ENCODE measurements at places on chromosomes 3 and 15. TPM values are rescaled to one million over a fixed set of nuclear protein-coding genes. Genes with fewer than 3 reads are reported as not detected.

Gene MEX3B
- polyA plus RNA-seq: not detected

Gene NCKIPSD
- 21.9 TPM for polyA plus RNA-seq

Gene ARPP21
- not detected for polyA plus RNA-seq

Gene RTP1
- polyA plus RNA-seq: not detected

Gene FBLN2
- polyA plus RNA-seq: not detected

Gene CDCP1
- polyA plus RNA-seq: 0.21 TPM

Gene ONECUT1
- not detected for polyA plus RNA-seq

Gene RBM6
- 70.1 TPM for polyA plus RNA-seq

Gene UNC13C
- not detected for polyA plus RNA-seq

Gene CSPG5
- polyA plus RNA-seq: not detected

Gene MOBP
- polyA plus RNA-seq: not detected

Gene CNTN4
- not detected for polyA plus RNA-seq

Gene VWA5B2
- polyA plus RNA-seq: not detected

Gene MB21D2
- 3.2 TPM for polyA plus RNA-seq

Gene AADAC
- not detected for polyA plus RNA-seq

Gene LDHAL6B
- not detected for polyA plus RNA-seq

Gene CMTM7
- polyA plus RNA-seq: 87.7 TPM

Gene DET1
- polyA plus RNA-seq: 4.0 TPM

Gene COL6A5
- polyA plus RNA-seq: not detected

Gene SENP8
- polyA plus RNA-seq: 1.2 TPM

Gene C3orf80
- not detected for polyA plus RNA-seq

Gene LRRIQ4
- polyA plus RNA-seq: not detected

Gene SHC4
- not detected for polyA plus RNA-seq

Gene CHST13
- polyA plus RNA-seq: not detected

Gene TUBGCP5
- polyA plus RNA-seq: 8.1 TPM

Gene CHL1
- polyA plus RNA-seq: not detected

Gene RHOA
- polyA plus RNA-seq: 576 TPM

Gene CEP70
- 12.9 TPM for polyA plus RNA-seq

Gene STRC
- polyA plus RNA-seq: not detected

Gene RNF123
- polyA plus RNA-seq: 8.3 TPM

Gene DAPK2
- not detected for polyA plus RNA-seq

Gene SLC24A5
- polyA plus RNA-seq: not detected

Gene FRMD4B
- polyA plus RNA-seq: not detected

Gene SNTN
- polyA plus RNA-seq: not detected

Gene PAK6
- not detected for polyA plus RNA-seq

Gene KNL1
- 0.99 TPM for polyA plus RNA-seq

Gene GPR156
- not detected for polyA plus RNA-seq

Gene PFKFB4
- polyA plus RNA-seq: 3.4 TPM

Gene SCG5
- 0.49 TPM for polyA plus RNA-seq

Gene NRROS
- polyA plus RNA-seq: 4.3 TPM

Gene FXR1
- 63.0 TPM for polyA plus RNA-seq

Gene PRR20G
- polyA plus RNA-seq: not detected

Gene WDR93
- not detected for polyA plus RNA-seq

Gene GCHFR
- polyA plus RNA-seq: 83.2 TPM

Gene PDE12
- 15.1 TPM for polyA plus RNA-seq

Gene CHAC1
- 0.39 TPM for polyA plus RNA-seq

Gene NR1D2
- 53.4 TPM for polyA plus RNA-seq

Gene ESYT3
- polyA plus RNA-seq: 0.14 TPM

Gene USP4
- polyA plus RNA-seq: 54.6 TPM

Gene KBTBD8
- 1.2 TPM for polyA plus RNA-seq

Gene NR2E3
- not detected for polyA plus RNA-seq

Gene CRYGS
- 0.26 TPM for polyA plus RNA-seq

Gene OIP5
- polyA plus RNA-seq: not detected
